Right ventricle myocardium superior (tissue), 1 donor: ENCODE measurements at places on chromosomes 6 and 20.

GRCh38 chr20:59866338-59866737 lies 67.1 kb downstream of the SYCP2 start:
- no peak for DNase-seq

- no peak for DNase-seq
Measured at GRCh38 chr6:128719786-128720185, 163.2 kb upstream of the LAMA2 start.

- DNase-seq = no peak
Measured at GRCh38 chr20:42261766-42262270, 643.6 kb upstream of the CHD6 start.

- DNase-seq = no peak
Measured at GRCh38 chr6:76416821-76417605, 344.6 kb upstream of the IMPG1 start.

DNA sequence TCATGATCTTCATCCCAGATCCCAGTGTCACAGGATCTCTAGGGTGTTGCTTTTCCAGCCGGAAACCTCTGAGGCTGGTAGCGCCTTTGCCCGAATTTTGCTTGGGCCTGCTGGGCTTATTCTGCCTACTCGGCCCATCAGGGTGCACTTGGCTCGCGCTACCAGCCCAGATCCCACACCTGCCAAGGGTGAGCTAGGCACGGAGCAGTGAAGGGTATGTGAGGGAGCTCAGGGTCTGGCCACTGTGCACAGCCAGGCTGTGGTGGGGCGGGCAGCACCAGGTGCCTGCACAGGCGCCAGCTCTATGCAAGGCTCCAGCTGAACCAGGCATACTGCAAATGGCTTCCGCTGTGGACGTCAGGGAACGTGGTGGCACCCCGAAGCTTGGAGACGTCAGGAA lies 693.4 kb upstream of the FLRT3 start:
- DNase-seq = no peak

GRCh38 chr6:35048031-35048613 lies 93.0 kb downstream of the TCP11 start:
- DNase-seq = no peak

DNA sequence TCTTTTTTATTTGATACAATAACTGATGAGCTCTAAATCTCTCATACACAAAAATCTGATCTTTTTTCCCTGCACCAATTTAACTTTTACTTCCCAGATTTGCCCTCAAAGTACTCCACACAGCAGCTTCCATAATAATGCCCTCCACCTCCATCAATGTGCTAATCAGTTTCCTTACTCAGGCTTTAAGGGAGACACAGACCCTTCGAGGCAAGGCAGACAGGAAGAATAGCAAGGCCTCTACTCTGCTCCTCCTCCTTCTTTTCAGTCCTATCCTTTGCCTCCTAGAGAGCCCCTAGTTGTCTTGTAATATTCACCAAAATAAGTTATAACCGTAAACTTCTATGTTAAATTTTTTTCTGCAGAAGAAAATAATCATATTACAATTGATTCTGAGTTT lies 444.9 kb upstream of the RNF217 start:
- DNase-seq = no peak

DNA sequence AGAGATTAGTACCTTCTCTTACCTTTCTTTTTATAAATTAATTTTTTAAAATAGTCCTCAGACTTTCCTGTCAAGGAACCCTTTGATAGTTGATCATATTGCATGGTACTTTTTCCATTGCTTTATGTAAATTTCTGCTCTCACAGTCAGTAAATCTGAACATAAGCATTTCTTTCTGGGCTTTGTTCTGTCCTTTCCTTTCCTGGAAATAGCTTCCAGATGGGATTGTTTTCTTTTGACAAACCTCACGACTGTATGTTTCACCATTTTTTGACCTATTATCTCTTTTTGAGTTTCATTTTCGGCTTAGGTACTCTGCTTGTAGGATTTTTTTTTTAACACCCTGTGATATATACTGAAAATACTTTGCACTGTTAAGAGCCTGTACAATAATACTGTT lies 32.6 kb downstream of the UTRN start:
- DNase-seq = no peak

DNA sequence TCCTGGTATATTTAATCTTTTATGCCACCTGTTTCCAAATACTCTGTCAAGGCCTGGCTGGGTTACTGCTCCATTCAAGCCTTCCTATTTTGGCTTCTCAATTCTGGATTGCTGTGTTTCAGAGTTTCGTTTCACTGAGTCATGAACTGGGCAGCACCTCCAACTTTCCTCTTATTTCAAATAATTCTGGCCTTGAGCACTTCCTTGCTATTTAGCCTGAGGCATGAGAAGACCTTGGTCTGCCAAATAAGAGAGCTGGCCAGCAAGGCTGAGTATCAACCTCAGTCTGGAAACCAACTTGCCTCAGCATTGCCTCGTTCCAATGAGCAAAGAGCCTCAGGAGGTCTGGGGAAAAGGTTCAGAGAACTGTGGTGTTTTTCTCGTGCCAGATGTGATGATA lies 66.6 kb downstream of the TNFAIP3 start:
- peak; percentile 53 for DNase-seq

GRCh38 chr6:122459240-122459639 lies 12.4 kb downstream of the SERINC1 start:
- no peak for DNase-seq

DNA sequence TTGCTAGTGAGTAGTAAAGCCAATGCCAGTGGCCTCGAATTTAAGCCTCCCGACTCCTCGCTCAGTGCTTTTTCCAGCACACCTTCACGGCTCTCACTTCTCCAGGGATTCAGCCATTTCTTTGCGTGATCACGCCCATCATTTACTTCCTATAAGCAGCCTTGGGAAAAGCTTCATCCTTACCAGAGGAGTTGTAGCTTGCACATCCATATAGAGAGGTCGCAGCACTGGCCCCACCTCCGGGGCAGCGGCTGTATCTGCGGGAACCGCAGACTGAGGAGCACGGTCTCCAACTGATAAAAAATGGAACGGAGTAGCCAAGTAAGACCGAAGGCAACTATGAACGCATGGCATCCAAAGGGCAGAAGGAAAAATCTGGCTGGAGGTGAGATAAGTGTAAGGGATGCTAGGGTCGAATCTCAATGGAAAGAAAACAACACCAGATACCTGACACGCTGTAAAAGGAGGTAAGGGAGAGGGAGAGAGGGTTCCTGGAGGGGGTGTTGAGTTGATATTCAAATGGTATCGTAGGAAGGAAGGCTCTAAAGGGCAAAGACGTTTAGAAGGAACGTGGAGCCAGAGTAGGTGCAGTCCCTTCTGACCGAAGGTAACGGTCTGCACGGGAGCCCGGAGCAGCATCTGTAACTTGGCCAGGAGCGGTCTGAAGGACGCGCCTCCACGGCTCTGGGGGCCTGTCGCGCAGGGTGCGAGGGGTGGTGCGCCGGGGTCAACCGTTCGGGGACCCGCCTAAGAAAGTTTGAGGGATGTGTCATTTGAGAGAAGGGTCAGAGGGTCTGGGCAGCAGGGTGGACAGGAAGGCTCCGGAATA lies 640 bp downstream of the NFS1 start:
- DNase-seq = no peak

- no peak for DNase-seq
Measured at GRCh38 chr6:11430036-11430435, 107.5 kb upstream of the TMEM170B start.

DNA sequence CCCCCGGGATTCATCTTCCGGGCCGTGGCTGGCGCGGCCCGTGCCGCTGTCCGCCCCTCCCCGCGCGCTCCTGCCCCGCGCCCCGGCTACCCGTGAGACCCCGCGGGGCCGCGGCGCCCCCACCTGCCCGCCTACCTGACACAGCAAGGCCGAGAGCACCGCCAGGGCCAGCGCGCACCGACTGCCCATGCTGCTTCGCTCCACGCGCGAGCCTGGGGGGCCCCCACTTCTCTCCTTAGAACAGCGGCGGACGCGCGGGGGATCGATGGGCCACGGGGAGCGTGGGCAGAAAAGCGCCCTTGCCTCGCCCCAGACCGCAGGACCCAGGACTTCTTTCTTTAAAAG lies 955 bp downstream of the DLL1 start:
- DNase-seq = no peak

GRCh38 chr6:92784235-92784634 lies 635.1 kb downstream of the EPHA7 start:
- no peak for DNase-seq

- DNase-seq = no peak
Measured at GRCh38 chr20:50467718-50468356, 42.3 kb upstream of the PTPN1 start.

- DNase-seq = no peak
Measured at GRCh38 chr6:146590492-146590891, 8.3 kb upstream of the ADGB start.

GRCh38 chr6:16178351-16178750 lies 49.5 kb downstream of the MYLIP start:
- DNase-seq = no peak

DNA sequence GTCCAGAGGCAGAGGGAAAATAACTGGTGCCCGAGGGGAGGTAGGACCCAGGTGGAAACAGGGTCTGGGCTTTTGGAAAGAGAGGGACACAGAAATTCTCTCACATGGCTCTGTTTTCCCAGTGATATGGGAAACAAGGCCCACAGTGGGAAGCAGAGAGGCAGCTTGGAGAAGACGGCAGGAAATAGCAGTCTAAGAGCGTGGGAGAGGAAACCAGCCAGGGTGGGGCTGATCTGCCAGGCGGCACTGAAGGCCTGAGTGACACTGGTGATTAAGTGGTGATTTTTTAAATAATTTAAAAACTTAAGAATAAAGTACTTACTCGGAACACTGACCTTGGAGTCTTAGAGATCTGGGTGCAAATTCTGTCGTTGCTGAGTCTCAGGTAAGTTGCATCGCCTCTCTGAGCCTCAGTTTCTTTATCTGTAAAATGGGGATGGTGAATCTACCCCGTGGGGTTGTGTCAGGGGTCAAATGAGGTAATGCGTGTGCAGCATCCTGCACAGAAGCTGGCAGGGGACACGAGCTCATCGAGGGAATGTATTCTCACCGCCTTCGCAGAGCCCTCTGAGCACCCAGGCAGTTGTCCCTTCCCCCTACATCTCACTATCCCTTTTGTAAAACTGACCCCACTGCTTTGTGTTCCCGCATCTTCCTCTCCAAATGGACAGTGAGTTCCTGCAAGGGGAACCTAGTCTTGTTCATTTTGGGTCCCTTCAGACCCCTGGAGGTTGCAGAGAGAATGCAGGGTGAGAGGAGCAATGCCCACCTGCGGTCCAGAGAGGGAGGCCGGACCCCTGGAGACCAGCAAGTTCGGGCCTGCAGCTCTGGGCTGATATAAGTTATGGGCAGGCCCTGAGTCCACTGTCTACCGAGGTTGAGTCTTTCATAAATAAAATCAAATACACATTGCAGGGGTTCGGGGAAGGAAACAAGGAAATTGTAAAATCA lies 228.6 kb upstream of the PMEPA1 start:
- DNase-seq = no peak

DNA sequence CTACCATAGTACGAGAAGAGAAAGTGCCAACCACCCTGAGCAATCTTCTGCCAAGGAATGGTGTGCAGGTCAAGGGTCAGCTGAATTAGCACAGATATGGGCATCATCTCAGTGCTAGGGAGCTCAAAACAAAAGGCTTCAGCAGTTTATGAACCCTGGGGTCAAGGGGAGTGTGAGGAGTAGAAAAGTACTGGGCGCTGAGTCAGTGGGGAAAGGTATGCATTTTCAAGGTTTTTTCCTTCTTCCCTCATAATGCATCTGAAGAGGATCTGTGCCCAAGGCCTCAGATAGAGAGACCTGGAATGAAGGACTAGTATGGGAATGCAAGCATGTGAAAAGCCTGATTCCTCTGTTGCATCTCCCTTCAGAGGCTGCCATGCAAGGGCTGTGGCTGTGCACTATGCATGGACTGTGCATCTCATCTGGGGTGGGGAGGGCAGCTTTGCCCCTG lies 81.7 kb downstream of the PERP start:
- no peak for DNase-seq
